LNCaP clone FGC (cell line): ENCODE measurements at places on chromosomes 2 and 18.

DNA sequence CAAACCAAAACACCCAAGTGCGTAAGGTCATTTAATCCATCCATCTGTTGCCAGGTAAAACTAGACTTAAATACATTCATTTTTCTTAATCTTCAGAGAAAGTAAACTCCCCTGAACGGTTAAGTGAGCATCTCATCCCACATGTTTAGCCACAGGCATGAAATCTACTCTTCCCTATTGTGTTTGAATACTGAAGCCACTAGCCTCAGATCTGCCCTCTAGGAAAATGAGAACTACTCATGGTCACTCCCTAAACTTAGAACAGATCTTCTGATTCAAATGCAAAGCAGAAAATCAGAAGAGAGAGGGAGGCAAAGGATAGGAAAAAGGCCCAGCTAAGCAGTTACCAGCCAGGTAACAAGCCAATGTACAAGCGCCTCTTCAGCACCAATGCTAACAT, 7.1 kb downstream of the TMEM247 start:
- no peak for DNase-seq

DNA sequence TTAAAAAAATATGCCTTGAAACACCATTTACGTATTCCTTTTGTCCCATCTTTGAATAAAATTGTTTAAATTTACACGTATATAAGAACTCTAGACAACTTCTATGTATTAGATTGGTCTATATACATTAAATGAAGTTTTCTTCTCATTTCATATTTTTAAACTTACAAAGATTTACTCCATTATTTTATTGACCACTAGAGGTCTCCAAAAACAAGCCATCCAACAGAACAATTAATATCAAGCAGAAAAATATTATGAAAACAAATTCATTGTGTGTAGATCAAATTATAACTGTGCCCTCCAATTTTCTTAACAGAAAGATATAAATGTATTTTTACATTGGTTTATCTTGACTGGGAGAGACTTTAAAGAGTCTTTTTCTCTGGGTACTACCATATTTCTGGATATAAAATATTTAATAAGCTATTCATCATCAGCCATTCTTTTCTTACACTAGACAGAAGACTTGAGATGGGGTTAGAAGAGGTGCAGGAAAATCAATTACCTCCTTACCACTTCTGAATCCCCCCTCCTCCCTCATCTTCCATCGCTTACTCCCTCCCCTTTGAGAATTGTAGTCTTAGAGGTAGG, 66.5 kb downstream of the DPP4 start:
- DNase-seq = no peak

- DNase-seq = no peak
Measured at GRCh38 chr2:120763508-120763907, 27.8 kb downstream of the GLI2 start.

DNA sequence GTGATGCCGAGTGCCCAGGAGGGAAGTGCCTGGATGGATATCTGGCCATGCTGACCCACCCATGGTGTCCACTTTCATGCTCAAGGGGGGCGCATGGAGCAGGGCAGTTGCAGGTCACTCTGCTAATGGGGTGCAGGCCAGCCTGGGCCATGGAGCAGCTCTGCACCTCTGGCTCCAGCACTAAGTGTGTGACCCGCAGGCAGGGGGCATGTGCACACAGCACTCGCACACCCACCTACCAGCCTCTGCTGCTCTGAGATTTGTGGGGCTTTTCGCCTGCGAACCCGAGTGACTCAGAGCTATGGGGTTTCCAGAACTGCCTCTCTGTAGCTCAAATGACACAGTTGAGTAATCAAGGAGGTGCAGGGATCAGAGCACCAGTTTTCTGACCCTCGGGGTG, 66.2 kb downstream of the CYP26B1 start:
- DNase-seq = no peak

GRCh38 chr2:20660506-20661420, 6.2 kb upstream of the GDF7 start:
- no peak for DNase-seq

DNA sequence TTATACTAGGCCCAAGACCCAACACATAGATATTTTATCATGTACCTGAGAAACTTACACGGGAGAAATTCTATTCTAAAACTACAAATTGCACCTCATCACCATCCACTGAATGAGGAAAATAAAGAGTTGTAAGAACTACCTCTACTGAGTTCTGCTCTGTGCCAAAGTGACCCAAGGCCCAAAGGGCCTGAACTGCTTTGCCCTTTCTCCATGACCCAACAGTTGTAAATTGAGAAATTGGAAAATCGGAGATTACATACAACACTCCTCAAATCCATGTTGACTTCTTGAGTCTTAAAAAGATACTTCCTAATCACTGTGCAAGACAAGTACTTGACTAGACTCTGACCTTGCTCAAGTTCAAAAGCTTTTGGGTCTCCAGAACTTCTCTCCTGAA, 8.8 kb downstream of the NR4A2 start:
- DNase-seq = no peak

DNA sequence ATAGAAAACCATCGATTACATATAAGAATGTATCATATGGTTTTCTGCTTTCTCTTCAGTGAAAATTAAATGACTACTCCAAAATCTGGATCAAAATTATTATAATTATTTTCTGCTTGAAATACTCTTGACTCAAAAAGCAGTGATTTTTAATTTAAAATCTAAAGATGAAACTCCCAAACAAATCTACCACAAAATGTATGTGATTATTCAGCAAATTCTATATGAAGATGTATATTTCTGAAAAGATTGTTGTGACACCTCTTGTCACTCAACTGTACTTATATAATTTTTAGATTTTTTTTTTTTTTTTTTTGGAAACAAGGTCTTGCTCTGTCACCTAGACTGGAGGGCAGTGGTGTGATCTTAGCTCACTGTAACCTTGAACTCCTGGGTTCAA, 98.6 kb downstream of the MTCL1 start:
- no peak for DNase-seq

- no peak for DNase-seq
Measured at GRCh38 chr2:226797289-226797988, 2.2 kb downstream of the IRS1 start.

DNA sequence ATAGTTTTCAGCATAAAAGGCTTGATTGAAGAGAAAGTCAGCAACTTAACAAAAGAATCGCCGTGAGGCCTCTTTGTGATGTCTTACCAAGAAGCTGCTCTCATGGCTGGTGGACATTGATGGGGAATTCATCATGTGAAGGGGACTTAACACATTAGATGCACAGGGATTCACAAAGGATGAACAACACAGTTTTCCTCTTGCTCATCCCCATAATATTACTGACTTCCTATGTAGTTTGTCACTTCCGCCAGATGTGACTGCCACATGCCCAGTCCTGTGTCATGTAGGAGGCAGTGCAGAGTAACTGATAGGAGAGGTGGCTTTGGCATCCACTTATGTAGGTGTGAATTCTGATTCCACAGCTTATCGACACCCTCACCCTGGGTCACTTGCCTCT, 232.6 kb upstream of the LYPD1 start:
- DNase-seq = no peak

DNA sequence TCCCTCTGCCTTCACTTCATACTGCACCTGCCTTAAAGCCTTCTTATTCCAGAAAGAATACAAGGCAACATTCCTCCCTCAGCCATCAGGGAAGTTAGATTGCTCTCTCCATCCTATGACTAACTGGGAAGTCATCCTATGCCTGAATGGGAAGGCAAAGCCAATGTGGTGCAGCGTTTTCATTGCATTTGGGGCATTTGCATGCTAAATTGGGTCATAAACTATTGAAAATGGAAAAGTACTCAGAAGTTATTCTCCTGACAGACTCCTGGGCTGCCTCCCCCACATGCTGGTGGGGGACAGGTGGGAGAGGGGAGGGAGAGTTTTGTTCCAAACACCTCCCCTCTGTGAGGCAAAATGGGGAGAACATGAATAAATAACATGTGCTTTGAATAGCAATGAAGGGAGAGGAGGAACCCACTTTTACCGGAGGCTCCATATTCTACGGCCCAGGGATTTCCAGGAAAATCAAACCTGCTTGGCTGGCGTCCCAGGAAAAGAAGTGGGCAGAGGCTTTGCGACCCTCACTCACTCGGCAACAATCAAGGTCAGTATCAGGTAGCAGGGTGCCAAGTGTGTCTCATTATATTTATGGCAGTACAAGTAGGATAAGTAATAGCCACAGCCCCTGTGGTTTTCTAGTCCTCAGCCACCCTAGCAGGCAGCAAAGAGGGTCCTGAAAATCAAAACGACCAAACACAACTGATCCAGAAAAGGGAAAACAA, 84.1 kb downstream of the BOD1L2 start:
- DNase-seq = no peak
